Gastrocnemius medialis (tissue), 4 donors: ENCODE measurements at places on chromosomes 7 and 10. TPM values are rescaled to one million over a fixed set of nuclear protein-coding genes. Genes with fewer than 3 reads are reported as not detected.

Gene SFTPA2
- not detected for total RNA-seq

- H3K4me1 ChIP-seq = no peaks in the 10 kb centered on the region
- H3K4me3 ChIP-seq = no peak overlapping the region
- H3K27ac ChIP-seq = no peak overlapping the region
- H3K36me3 ChIP-seq = no peaks in the 10 kb centered on the region
- H3K27me3 ChIP-seq = no peaks in the 10 kb centered on the region
Measured at GRCh38 chr10:78494179-78494578, 460.5 kb downstream of the RPS24 start.

Gene NOS3
- 1.4 TPM for total RNA-seq

DNA sequence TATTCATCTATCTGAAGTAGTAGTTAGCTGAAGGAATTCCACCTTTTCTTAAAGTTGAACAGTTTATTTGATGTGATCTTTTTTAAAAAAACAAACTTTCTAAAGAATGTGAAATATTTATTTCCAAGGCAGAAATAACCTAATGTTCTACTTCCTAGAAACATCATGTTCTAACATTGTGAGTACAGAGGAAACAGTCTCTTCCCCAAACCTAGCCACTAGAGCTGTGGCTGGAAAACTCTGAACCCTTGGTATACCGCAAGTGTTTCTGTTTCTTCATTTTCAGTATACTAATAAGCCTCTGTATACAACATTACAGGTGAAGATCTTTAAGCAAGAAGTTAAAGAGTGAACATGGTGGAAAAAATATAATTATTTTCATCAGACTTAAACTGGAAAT lies 35.1 kb downstream of the NOC3L start:
- peaks cover 4% of the 10 kb centered on the region for H3K4me1 ChIP-seq
- no peak overlapping the region for H3K27ac ChIP-seq
- H3K4me3 ChIP-seq = no peak overlapping the region
- peaks cover 55% of the 10 kb centered on the region for H3K36me3 ChIP-seq

DNA sequence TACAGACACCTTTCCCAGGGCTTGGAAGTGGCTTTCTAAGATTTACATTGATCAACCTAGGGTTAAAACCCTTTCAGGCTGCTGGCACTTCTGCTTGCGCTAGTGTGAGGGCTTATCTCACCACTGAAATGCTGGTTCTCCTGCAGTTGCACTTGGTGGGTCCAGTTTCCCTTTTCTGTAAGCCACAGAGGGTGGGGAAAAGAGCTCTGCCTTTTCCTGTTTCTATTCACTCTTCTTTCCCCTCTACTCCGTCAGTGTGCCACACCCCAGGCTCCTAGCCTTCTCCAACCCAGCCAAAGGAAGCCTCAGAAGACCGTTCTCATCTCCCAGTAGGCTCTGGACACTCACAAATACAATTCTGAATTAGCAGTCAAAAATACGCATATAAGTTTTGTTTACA lies 19.0 kb upstream of the CAPZA2 start:
- H3K27ac ChIP-seq = no peak overlapping the region
- H3K27me3 ChIP-seq = no peaks in the 10 kb centered on the region
- DNase-seq = no peak
- no peaks in the 10 kb centered on the region for H3K36me3 ChIP-seq
- no peaks in the 10 kb centered on the region for H3K4me1 ChIP-seq
- H3K4me3 ChIP-seq = no peak overlapping the region

- DNase-seq = no peak
- no peak overlapping the region for H3K4me3 ChIP-seq
- H3K27ac ChIP-seq = no peak overlapping the region
- H3K36me3 ChIP-seq = no peaks in the 10 kb centered on the region
- H3K4me1 ChIP-seq = no peaks in the 10 kb centered on the region
- no peaks in the 10 kb centered on the region for H3K27me3 ChIP-seq
Measured at GRCh38 chr7:13948019-13948801, 41.3 kb downstream of the ETV1 start.

Gene ZNF488
- not detected for total RNA-seq

DNA sequence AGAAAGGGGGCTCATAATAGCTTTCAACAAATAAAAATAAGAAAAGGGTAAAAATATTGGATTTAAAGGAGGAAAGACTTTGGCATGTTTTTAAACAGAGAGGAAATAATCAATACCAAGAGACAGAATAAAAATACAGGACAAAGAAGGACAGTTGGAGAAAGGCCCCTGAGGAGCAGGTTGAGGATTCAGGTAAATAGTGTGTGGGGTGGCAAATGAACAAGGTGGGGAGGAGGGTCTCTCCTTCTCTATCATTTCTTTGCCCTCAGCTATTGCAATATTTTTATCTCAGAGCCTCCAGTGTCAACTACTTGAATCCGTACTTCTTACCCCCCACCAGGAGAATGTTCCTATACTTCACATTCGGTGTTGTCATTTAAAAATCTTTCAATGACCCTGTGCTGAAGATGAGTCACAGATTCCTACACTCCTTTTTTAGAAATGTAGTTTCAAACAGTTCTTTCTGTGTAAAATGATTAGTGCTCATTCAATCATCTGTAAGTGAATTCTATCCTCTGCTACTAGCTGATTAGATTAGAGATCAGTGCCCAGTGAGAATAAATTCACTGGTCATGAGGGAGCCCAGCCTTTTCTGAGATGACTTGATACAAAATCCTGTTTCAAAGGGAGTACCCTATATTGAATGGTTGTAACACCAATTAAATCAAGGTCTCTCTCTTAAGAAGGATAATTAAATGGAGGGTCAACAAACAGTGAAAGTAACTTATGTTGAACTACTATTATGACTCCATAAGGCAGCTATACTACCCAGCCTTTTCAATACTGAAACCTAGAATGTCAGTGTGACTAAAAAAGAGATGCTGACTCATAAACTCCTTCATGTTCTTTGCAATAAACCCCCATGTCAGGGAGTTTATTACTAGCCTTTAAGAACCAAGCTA lies 50.4 kb upstream of the WNT16 start:
- H3K4me1 ChIP-seq = peaks cover 3% of the 10 kb centered on the region
- peaks cover 22% of the 10 kb centered on the region for H3K36me3 ChIP-seq
- DNase-seq = no peak

GRCh38 chr7:37669818-37670217 lies 13.7 kb upstream of the GPR141 start:
- no peaks in the 10 kb centered on the region for H3K4me1 ChIP-seq
- DNase-seq = no peak
- H3K4me3 ChIP-seq = no peak overlapping the region
- H3K27me3 ChIP-seq = no peaks in the 10 kb centered on the region
- H3K27ac ChIP-seq = no peak overlapping the region

DNA sequence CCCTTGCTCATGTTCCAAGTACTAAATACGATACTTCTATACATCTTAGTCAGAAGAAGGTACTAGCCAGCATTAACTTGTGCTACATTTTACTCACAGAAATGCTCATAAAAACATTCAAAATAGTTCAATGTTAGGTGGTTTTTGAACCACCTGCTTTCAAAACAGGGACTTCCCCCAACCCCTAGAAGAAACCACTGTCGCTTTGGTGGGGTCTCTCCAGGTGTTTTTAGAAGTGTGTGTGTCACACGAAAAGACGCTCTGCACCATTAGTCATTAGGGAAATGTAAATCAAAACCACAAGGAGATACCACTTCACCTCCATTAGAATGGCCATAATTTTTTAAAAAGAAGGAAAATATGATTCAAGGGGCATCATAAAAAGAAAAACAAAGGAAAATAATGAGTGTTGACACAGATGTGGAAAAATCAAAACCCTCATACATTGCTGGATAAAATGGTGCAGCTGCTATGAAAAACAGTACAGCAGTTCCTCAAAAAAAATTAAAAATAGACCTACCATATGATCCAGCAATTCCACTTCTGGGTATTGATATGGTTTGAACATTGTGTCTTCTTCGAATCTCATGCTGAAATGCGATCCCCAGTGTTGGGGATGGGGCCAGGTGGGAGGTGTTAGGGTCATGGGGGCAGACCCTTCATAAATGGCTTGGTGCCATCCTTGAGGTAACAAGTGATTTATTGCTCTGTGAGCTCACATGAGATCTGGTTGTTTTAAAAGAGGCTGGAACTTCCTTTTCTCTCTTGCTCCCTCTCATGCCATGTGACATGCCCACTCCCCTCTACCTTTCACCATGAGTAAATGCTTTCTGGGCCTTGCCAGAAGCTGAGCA lies 74.2 kb downstream of the MALSU1 start:
- H3K4me3 ChIP-seq = no peak overlapping the region
- no peaks in the 10 kb centered on the region for H3K4me1 ChIP-seq
- no peaks in the 10 kb centered on the region for H3K27me3 ChIP-seq
- H3K27ac ChIP-seq = no peak overlapping the region
- no peak for DNase-seq
- no peaks in the 10 kb centered on the region for H3K36me3 ChIP-seq

DNA sequence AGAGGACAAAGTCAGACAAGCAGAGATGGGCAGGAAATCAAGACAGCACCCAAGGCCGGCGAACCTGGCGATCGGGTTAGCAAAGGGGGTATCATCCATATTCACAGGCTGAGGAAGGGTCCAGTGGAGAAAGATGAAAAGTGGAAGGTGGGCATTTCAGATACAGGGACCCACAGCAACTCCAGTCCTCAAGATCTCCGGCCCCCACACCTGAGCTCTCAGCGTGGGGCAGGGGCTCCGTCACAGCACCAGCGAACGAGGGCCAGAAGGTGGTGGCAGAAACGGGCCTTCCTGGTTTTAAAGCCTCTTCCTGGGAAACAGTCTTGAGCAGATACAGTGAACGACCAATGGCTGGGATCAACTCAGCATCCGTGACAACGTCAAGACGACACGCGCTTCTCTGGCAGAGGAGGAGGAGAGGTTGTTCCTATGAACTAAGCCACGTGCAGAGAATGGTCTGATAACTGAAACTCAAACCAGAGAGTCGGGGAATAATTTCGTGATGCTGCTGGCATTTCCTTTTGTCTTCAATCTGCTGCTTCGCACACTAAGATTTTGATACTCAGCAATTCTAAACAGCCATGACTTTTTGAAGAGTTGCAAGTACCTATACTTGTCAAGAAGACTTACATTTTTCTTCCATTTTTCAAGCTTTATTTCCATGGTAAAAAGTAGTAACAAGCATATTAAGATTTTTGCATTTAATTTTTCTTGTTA lies 219.8 kb downstream of the ZMYND11 start:
- no peaks in the 10 kb centered on the region for H3K4me1 ChIP-seq
- no peak for DNase-seq
- H3K27me3 ChIP-seq = no peaks in the 10 kb centered on the region
- H3K4me3 ChIP-seq = no peak overlapping the region

GRCh38 chr10:119364645-119365600 lies 157.6 kb downstream of the GRK5 start:
- H3K4me1 ChIP-seq = peaks cover 50% of the 10 kb centered on the region
- H3K27me3 ChIP-seq = no peaks in the 10 kb centered on the region
- no peak overlapping the region for H3K4me3 ChIP-seq
- no peaks in the 10 kb centered on the region for H3K36me3 ChIP-seq

Gene ATP6V0A4
- total RNA-seq = not detected

DNA sequence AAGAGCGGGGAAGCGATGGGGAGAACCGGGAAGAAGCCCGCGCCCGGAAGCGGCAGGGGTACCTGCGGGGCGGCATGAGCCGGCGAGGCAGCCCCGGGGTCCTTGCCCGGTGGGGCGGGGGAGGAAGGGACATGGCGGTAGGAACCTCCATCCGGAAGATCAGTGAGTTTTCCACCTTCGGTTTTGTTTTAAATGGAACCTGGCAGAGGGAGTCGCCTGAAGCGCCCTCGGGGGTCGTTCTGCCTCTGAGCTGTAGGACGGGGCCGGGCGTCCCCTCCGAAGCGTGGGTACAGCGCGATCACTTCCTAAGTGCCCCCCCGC lies 471 bp downstream of the PFKP start:
- H3K27ac ChIP-seq = peak overlapping the region; percentile 55
- DNase-seq = no peak
- H3K4me3 ChIP-seq = peak overlapping the region; percentile 84
- H3K4me1 ChIP-seq = peaks cover 23% of the 10 kb centered on the region
- peaks cover 21% of the 10 kb centered on the region for H3K27me3 ChIP-seq

Gene SYNPO2L
- total RNA-seq = 62.0 TPM

DNA sequence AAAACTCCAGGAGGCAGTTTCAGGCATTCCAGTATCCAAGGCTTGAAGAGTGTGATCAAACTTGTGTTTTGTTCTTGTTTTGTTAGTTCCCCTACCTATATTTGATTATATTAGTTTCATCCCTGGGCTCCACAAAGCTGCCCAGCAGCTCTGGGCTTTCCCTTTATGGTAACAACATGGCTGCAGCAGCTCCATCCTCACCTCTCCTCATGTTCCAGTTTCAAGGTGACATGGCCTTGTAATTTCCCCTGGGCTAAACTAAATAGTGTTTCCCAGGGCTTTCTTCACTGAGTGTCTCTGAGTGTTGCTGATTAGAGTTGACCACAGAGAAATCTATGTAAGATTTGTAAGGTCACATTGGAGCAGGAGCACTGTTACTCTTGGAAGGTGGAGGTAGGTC lies 83.4 kb downstream of the MACC1 start:
- H3K36me3 ChIP-seq = no peaks in the 10 kb centered on the region
- H3K27me3 ChIP-seq = no peaks in the 10 kb centered on the region
- no peak overlapping the region for H3K4me3 ChIP-seq
- no peak for DNase-seq

- H3K27me3 ChIP-seq = no peaks in the 10 kb centered on the region
- no peaks in the 10 kb centered on the region for H3K36me3 ChIP-seq
- peak overlapping the region; percentile 87 for H3K4me3 ChIP-seq
- peak overlapping the region; percentile 75 for H3K27ac ChIP-seq
Measured at GRCh38 chr7:155296006-155296787, 1.5 kb upstream of the INSIG1 start.

- H3K27me3 ChIP-seq = no peaks in the 10 kb centered on the region
- DNase-seq = no peak
- no peak overlapping the region for H3K27ac ChIP-seq
- no peaks in the 10 kb centered on the region for H3K36me3 ChIP-seq
- H3K4me3 ChIP-seq = no peak overlapping the region
Measured at GRCh38 chr10:91576096-91576545, 56.8 kb downstream of the PPP1R3C start.

- no peaks in the 10 kb centered on the region for H3K36me3 ChIP-seq
- DNase-seq = no peak
- no peak overlapping the region for H3K27ac ChIP-seq
- H3K4me3 ChIP-seq = no peak overlapping the region
- no peaks in the 10 kb centered on the region for H3K27me3 ChIP-seq
- H3K4me1 ChIP-seq = peaks cover 12% of the 10 kb centered on the region
Measured at GRCh38 chr7:42104694-42105093, 132.3 kb downstream of the GLI3 start.
